ENCODE measurements at places on chromosomes 7 and 10.

DNA sequence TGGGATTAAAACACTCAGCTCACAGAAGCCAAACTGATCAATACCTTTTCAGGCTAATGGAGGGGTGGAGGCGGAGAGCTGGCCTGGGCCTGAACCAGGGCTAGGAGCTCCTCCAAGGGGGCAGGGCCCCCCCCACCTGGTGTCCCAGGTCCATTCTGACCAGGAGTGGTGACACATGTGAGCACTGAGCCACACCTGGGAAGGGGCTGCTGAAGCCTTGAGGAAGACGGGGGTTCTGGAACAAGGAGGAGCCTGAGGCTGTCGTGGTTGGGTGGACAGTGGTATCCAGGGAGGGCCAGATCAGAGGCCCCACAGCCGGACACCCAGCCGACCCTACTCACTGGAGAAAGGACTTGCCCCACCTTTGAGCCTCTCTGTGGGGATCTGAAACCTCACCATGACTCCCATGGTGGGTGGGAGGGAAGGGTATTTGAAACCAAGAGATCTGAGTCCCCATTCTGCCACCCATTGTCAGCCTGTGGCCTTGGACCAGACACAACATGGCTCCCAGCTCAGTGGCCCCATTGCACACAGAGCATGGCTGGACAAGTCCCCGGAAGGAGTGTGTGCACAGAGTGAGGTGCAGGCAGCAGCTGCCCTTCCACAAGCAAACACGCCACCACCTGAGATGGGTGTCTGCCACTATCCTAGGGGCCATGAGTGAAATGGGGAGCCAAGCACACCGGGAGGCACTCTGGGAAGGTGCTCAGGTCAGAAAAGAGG lies 12.4 kb downstream of the TMEM273 start:
- peak; percentile 88 for DNase-seq
- H3K36me3 ChIP-seq, result no peaks in the 10 kb centered on the region
- no peak overlapping the region for H3K4me3 ChIP-seq
- peaks cover 14% of the 10 kb centered on the region for H3K4me1 ChIP-seq
- no peak overlapping the region for H3K27ac ChIP-seq

DNA sequence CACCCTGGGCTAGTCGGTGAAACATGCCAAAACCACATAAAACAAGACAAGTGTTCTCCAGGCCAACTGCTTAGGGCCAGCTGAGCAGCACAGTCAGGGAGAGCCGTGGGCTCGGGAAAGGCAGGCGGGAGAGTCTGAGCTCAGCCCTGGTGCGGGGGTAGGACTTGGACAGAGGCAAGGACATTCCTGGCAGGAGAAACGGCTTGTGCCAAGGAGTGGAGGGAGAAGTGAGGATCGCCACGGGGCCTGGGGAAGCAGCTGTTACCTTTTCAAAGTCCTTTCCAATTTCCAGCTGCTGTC lies 4.2 kb downstream of the ELN start:
- DNase-seq, result no peak
- H3K36me3 ChIP-seq, result peaks cover 15% of the 10 kb centered on the region
- H3K4me3 ChIP-seq, result no peak overlapping the region

GRCh38 chr7:42756841-42757240 lies 155.0 kb downstream of the C7orf25 start:
- no peaks in the 10 kb centered on the region for H3K4me1 ChIP-seq
- DNase-seq, result no peak
- H3K27me3 ChIP-seq, result no peaks in the 10 kb centered on the region

DNA sequence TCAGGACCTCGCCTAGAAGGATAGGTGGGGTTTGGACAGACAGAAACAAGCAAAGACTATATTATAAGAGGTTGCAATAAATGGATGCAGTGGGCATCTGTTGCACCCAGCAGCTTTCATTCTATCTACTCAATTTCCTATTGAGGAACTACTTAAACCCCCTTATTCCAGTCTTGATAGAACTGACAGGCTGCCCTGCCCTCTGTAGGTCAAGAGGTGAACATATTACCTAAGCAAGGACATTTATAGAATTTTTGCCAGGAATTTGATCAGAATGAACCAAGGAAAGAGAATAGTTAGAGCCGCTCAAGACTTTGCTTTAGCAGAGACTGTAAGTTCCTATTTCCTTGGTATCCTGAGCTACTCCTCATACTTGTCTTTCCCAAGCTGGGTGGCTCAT lies 9.5 kb downstream of the VTI1A start:
- H3K27ac ChIP-seq, result no peak overlapping the region
- no peaks in the 10 kb centered on the region for H3K36me3 ChIP-seq
- no peaks in the 10 kb centered on the region for H3K4me1 ChIP-seq
- no peak for DNase-seq
- H3K27me3 ChIP-seq, result no peaks in the 10 kb centered on the region

DNA sequence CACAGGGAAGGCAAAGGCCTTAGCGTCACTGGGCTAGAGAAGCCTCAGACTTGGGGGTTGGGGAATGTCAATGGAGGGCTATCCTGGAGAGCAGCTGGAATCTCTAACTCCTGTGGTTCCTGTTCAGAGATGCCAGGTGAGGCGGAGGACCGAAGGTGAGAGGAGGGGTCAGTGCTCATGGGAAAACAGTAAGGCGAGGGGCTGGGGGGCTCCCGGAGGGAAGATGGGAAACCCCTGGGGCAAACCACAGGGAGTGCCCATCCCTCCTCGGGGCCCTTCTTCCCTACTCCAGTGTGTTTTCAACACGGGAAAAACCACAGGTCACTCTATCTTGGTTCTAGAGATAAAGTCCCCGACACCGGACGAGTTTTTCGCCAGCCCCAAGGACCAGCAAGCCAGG lies 3.3 kb downstream of the LRCH4 start:
- peaks cover 47% of the 10 kb centered on the region for H3K4me1 ChIP-seq
- H3K27ac ChIP-seq, result no peak overlapping the region
- no peak overlapping the region for H3K4me3 ChIP-seq
- no peaks in the 10 kb centered on the region for H3K36me3 ChIP-seq

- no peak overlapping the region for H3K4me3 ChIP-seq
- no peak for DNase-seq
- H3K36me3 ChIP-seq, result no peaks in the 10 kb centered on the region
- no peak overlapping the region for H3K27ac ChIP-seq
Observed at GRCh38 chr7:16765436-16765859, 11.9 kb downstream of the TSPAN13 start.

GRCh38 chr7:65004575-65004974 lies 1.9 kb downstream of the ERV3-1 start:
- H3K4me3 ChIP-seq, result no peak overlapping the region
- no peak overlapping the region for H3K27ac ChIP-seq
- H3K27me3 ChIP-seq, result no peaks in the 10 kb centered on the region
- no peaks in the 10 kb centered on the region for H3K36me3 ChIP-seq

- H3K27ac ChIP-seq, result no peak overlapping the region
- no peaks in the 10 kb centered on the region for H3K27me3 ChIP-seq
- DNase-seq, result peak; percentile 8
- H3K36me3 ChIP-seq, result no peaks in the 10 kb centered on the region
- H3K4me3 ChIP-seq, result no peak overlapping the region
Observed at GRCh38 chr10:128779416-128779815, 653.2 kb upstream of the MKI67 start.

DNA sequence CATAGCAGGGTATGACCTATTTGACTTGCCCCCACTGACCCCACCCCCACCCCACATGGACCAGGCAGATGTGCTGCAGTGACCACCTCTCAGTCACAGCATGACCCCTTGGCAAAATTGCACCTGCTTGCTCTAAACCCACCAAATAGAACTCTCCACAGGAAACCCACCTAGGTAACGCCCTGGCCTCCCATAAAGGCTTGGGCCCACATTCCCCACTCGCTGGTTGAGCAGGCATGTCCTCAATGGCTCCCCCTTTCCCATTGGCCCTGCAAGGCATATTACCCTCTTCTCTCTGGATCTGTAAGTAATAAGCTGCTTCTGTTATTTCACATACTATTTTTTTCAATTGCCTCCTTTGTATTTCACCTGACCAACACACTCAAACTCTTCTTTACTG lies 2.7 kb downstream of the IFIT1 start:
- no peak overlapping the region for H3K27ac ChIP-seq
- no peaks in the 10 kb centered on the region for H3K27me3 ChIP-seq
- DNase-seq, result no peak
- no peaks in the 10 kb centered on the region for H3K36me3 ChIP-seq
- H3K4me1 ChIP-seq, result peaks cover 32% of the 10 kb centered on the region

- H3K27ac ChIP-seq, result peak within 1 kb of the TSS; percentile 76
- no peaks in the 10 kb centered on the region for H3K27me3 ChIP-seq
- H3K36me3 ChIP-seq, result peaks cover 9% of the 10 kb centered on the region
Observed at GRCh38 chr7:73308665-73309214, at the start of gene NSUN5. Gene NSUN5 (minus strand): TSS chr7:73308826. CDS start chr7:73308790, 36 bp downstream.

DNA sequence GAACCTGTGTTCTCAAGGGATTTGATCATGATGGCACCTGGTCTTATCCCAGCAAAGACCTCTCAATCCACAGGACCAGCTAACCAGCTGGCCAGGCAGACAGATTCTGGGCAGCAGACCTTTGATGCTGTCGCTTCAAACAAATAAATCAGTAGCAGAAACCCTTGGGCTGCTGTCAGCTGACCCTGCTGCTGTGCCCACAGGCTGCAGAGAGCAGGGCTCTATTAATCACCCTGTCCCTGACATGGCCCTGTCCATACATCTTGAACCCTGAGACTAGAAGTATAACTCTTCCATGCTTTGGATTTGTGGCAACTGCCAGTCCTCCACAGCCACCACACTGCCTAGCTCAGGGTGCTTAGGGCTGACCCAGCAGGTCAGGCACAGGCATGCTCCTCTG lies 244.1 kb upstream of the PODXL start:
- no peaks in the 10 kb centered on the region for H3K27me3 ChIP-seq
- no peaks in the 10 kb centered on the region for H3K4me1 ChIP-seq
- no peak overlapping the region for H3K4me3 ChIP-seq
- DNase-seq, result no peak

DNA sequence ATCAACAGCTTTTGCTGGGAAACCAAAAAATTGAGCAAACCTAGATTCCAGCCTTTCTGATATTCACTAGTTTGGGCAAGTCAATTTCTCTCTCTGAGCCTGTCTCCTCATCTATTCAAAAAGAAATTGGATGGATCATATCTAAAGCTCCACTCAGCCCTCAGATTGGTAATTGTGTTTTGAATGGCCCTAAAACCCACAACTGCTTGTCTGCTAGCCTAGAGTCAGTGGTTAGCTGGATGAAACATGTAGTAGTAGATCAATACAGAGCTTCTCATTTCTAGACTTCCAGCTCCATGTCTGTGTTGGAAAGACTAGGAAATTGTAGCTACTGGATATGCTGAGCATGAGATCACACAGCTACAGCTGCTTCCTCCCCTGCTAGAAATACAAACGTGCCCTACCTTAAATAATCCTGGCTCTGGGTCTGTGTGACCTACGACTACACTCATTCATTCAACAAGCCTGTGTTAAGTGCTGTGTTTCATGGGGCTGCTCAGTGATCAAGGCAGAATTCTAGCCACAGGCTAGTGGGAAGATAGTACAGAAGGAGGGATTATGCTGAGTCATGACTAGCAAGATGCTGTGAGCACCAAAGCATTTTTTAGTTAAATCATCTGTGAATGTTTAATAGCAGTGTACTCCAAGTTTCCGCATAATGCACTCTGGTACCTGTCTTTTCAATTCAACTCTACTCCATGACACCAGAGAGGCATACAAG lies 15.7 kb downstream of the DNTT start:
- no peak for DNase-seq
- H3K36me3 ChIP-seq, result no peaks in the 10 kb centered on the region
- H3K4me1 ChIP-seq, result no peaks in the 10 kb centered on the region

DNA sequence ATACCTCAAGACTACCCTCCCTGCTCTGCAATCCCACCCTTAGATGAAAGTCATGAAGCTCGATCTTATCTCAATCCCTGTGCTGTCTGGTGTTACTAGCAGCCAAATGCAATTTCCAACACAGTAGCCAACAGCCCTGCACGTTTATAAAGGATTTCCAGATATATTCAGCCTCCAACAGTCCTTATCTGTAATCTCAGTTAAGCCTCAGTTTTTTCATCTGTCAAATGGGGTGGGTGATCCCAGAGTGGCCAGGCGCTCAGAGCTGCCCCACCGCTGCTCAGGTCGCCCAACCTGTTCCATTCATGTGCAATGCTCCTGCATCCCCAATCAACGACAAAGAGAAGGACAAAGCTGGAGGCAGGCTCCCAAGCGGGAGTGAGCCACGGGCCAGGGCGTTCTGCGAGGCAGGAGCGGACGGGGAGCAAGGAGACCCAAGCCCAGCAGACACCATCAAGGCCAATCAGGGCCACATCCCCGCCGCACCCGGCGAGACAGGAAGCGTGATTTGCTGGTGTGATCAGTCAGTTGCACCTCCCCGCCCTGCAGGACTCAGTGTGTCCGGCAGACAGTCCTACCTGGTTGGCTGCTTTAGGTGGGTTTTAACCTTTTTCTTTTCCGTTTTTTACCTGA lies 19.7 kb downstream of the PDGFA start:
- H3K27ac ChIP-seq, result no peak overlapping the region
- peaks cover 20% of the 10 kb centered on the region for H3K4me1 ChIP-seq
- no peaks in the 10 kb centered on the region for H3K27me3 ChIP-seq

DNA sequence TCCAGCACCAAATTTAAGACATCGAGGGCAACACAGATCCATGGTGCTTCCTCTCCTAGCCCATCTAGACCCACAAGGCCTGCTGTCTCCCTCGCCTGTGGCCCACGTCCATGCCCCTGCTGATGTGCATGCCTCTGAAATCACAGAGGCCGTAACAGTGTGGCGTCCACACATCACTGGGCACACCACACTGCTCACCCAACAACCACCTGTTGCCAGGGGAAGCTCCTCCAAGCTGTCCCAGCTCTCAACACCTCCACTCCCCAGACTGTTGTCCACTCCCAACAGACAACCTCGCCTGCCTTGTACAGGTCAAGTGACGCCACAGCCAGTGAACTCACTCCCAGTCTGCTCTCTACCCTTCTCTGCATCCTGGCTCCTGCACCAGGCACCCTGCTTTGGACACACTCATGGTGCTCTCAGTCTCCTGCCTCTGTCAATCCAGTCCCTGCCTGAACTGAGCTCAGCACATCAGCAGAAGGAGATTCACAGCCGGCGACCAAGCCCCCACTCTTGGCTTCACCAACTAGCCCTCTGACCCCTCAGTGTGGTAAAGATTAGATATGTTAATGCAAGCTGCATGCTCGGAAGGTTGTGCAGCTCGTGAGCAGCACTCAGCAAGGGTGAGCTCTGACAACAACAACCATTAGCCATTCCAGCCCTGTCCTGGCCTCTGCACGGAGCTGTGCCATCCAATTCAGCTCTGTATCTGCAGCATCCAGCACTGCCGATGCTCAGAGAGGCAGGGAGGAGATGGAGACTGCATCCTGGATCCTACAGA lies 197.0 kb downstream of the TNS3 start:
- DNase-seq, result no peak
- H3K27ac ChIP-seq, result no peak overlapping the region
- no peak overlapping the region for H3K4me3 ChIP-seq
- no peaks in the 10 kb centered on the region for H3K36me3 ChIP-seq
- no peaks in the 10 kb centered on the region for H3K27me3 ChIP-seq

Data from vagina (tissue), 2 donors.